ENCODE measurements at places on chromosomes 12 and 14. TPM values are rescaled to one million over a fixed set of nuclear protein-coding genes. Genes with fewer than 3 reads are reported as not detected.

The MGP gene
- 2.0 TPM for total RNA-seq

The FLVCR2 gene
- total RNA-seq, result 2.1 TPM

The GPX2 gene
- not detected for total RNA-seq

The MSI1 gene
- under 0.01 TPM for total RNA-seq

The TAS2R43 gene
- 0.99 TPM for total RNA-seq

The PIWIL1 gene
- total RNA-seq, result not detected

The GLI1 gene
- 2.0 TPM for total RNA-seq

The C14orf39 gene
- total RNA-seq, result not detected

The WDHD1 gene
- 8.6 TPM for total RNA-seq

The BATF gene
- 0.51 TPM for total RNA-seq

The KRT2 gene
- total RNA-seq, result not detected

The SPX gene
- total RNA-seq, result 1.3 TPM

The RXYLT1 gene
- 14.9 TPM for total RNA-seq

The GARIN6 gene
- not detected for total RNA-seq

All from fibroblast of lung (primary cell).